ENCODE measurements at places on chromosomes 1 and 21.
A peak's percentile ranks its signal among the peaks of the same experiment; 100 is the strongest.

DNA sequence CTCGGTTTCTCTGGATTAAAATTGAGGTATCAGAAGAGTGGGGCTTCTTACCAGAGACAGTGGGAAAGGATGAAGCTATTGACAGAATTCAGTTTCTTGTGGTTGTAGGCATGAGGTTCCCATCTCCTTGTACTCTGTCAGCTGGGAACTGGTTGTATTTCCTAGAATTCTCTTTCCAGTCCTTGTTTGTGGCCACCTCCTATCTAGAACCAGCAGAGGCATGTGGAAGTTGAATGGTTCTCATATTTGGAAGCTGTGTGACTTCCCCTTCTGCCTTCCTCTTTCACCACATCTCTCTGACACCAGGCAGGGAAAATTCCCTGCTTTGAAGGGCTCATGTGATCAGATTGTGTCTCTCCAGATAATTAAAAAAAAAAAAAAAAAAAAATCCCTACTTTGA, 457.7 kb upstream of the ADAMTS5 start:
- DNase-seq: no peak

- no peak for DNase-seq
Observed at GRCh38 chr1:243848165-243848857, 1.7 kb downstream of the AKT3 start.

- peak; percentile 12 for DNase-seq
Observed at GRCh38 chr21:33116676-33117075, 46.7 kb downstream of the OLIG1 start.

- DNase-seq: no peak
Observed at GRCh38 chr1:84884671-84885389, 8.2 kb downstream of the LPAR3 start.

DNA sequence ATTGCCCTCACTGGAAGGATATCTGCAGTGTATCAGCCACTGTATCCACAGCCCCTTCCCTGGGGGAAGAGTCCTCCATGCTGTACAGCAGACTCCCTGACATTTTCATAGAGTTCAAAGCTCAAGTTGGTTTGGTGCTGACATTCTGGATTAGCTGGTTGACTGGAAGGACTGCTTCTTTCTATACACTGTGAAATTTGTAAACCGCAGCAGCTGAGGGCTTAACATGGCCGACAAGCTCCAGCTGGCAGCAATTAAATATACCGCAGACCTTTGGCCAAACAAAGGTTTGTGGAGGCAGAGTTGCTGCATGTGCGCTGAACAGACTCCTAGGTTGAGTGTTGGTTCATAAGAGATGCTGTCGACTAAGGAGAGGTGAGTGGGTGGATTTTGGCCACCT, 126.4 kb downstream of the DHRS3 start:
- DNase-seq: no peak

Data from activated CD4-positive, alpha-beta memory T cell treated with anti-CD3 and anti-CD28 coated beads for 36 hours (primary cell).